PC-3 (cell line): ENCODE measurements at places on chromosomes 16 and 17. TPM values are rescaled to one million over a fixed set of nuclear protein-coding genes. Genes with fewer than 3 reads are reported as not detected.

CDRT15L2 gene
- total RNA-seq, result not detected in 2 replicates

CLEC3A gene
- not detected in 2 replicates for total RNA-seq

ITPRIPL2 gene
- 21.6 and 31.5 TPM in 2 replicates for total RNA-seq

C1QTNF8 gene
- total RNA-seq, result not detected in 2 replicates

SYCE1L gene
- 0.46 and 1.7 TPM in 2 replicates for total RNA-seq

OTOA gene
- not detected in 2 replicates for total RNA-seq

CCL22 gene
- not detected in 2 replicates for total RNA-seq

SP6 gene
- total RNA-seq, result 3.1 and 3.9 TPM in 2 replicates

KRT15 gene
- total RNA-seq, result 121 and 144 TPM in 2 replicates

TBC1D3D gene
- total RNA-seq, result not detected in 2 replicates

SLC6A2 gene
- total RNA-seq, result not detected in 2 replicates

MT1F gene
- 15.2 and 27.3 TPM in 2 replicates for total RNA-seq

EFTUD2 gene
- 227 and 292 TPM in 2 replicates for total RNA-seq

ZNF597 gene
- total RNA-seq, result not detected in 2 replicates

- DNase-seq, result no peak
Observed at GRCh38 chr16:66058172-66058691, 308.3 kb upstream of the CDH5 start.

- no peak for DNase-seq
Observed at GRCh38 chr16:82400046-82400445, 226.7 kb upstream of the CDH13 start.

DNA sequence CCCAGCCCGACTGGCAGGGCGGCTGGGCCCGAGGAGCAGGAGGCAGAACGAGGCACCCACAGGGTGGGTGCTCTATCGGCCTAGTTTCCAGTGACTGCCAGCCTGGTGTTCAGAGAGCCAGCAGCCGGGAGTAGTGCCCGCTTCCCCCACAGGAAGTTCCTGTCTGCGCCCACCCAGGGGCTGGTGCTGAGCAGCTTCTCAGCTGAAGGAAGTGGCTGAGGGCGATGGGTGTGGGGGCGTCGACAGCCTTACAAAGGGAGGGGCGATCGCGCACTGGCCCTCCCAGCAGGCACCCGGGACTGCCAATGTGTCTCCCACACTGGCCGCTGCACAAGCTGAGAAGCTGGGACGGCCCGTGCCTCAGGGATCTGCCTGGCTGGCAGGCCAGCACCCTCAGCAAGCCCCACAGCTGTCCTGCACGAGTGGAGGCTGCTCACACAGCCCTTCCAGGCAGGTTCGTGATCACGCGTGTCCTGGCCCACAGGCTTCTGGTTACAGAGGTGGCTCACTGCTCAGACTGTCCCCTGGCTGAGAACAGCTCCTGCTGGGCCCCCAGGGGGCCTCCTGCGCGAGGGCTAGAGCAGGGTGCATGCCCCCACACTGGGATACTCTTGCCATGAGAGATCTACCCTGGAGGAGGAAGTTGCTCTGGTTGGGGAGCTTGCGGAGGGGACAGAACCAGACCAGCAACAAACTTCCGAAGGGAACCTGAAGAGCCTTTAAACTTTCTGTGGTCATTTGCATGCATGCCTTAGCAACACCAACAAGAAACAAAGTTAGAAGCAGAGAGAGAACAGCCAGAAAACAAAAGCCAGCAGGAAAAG is 2.5 kb downstream of the RNF166 start:
- DNase-seq, result no peak

DNA sequence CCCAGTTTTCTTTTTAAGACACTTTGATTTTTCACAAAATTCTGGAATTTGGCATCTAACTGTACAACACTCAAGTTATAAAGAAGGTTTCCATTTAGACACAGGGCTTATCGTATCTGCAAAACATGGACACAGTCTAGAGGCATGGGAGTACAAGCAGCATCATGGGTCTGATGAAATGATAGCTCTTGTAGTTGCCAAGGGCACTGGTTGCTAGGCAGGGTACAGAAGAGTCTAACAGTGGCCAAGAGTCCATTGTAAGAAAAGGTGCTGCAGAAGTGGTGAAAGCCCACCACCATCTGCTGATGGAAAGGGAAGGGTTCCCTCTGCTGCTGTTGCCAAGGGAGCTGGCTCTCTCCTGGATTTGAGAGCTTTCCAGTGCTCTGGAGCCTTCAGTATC is 20.8 kb downstream of the MYOCD start:
- no peak for DNase-seq

- no peak for DNase-seq
Observed at GRCh38 chr17:42849451-42850181, 1.4 kb upstream of the AOC3 start.

DNA sequence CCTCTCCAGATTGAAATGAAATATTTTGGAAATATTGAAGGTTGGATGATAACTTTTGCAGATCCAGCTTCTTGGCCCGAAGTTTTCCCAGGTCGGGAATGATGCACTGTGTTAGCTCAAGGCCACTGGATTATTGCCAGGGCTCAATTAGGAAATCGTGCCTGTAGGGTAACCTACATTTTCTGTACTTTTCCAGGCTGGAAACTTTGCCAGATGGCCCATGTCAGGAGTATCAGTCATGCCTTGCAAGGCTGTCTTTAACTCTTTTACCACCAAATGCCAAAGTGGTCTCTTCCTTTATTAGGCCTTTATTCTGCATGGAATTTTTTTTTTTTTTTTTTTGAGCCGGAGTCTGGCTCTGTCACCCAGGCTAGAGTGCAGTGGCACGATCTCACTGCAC is 8.9 kb upstream of the SEC14L1 start:
- DNase-seq, result peak; percentile 97

- no peak for DNase-seq
Observed at GRCh38 chr17:81065500-81065899, 30.5 kb downstream of the BAIAP2 start.

DNA sequence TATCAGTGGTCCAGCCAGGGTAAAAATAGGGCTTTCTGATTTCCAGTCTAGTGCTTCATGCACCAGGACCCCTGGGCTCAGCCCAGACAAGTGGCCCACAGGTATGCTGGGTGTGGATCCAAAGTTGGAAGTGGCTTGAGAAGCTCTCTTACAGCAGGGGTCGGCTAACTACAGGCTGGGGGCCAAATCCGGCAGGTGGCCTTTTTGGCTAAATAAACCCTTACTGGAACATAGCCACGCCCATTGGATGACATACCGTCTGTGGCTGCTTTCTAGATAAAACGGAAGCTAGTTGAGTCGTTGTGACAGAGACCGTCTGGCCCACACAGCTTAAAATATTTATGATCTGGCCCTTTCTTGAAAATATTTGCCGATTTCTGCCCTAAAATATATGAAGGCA is 119.0 kb upstream of the CDC42EP4 start:
- DNase-seq, result peak; percentile 50

GRCh38 chr16:85908889-85909589 is 10.1 kb downstream of the IRF8 start:
- no peak for DNase-seq

DNA sequence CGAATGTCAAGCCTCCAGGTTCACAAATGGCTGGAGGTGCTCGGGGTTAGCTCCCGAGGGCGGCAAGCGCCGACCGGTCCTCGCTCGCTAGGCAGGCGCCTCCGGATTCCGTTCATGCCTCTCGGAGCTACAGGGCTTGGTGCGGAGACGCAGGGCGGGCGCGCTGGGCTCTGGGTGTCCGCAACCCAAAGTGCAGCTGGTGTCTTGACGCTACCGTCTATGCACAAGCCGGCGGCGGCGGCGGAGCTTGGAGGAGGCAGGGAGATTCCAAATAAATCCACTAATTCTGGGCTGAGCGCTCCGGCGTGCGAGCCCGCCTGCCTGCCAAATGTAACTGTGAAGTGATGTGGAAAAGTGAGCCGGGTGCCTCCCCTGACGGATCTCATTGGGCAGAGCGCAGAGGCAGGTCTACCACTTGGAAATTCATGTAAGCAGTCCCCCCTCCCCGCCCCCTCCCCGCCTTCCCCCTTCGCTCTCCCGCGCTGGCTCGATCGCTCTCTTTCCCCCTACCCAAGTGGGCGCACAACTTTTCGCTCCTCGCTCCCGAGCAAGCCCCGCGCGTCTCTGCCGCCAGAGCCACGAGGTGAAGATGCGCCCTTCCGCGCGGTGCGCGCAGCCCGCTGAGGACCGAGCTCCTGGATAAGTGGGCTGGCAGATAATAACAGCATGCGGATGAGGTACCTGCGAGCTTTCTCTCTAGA is at the start of gene CDH8:
TSS of gene CDH8 (minus strand) at position 338 of the 701 bp plus-strand sequence. CDS start 15,035 bp downstream, outside the sequence.
- no peak for DNase-seq

DNA sequence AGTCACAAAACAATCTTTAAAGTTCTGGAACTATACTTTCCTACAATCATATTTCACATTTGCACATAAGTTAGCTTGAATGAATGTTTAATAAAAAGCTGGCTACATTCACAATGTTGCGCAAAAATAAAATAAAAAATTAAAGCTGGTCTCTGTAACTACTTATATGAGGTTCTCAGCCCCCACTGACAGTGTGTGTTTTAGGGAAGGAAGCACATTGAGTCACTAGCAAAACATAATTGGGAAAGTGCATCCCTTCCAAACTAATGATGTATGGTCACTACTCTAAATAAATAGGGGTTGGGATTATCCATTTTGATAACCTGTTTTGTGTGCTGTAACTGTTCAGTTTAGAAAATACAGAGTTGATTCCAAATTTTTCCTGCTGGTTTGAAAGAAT is 251.9 kb downstream of the IRX3 start:
- DNase-seq, result no peak

- DNase-seq, result no peak
Observed at GRCh38 chr17:64386412-64387144, 4.1 kb downstream of the PECAM1 start.

DNA sequence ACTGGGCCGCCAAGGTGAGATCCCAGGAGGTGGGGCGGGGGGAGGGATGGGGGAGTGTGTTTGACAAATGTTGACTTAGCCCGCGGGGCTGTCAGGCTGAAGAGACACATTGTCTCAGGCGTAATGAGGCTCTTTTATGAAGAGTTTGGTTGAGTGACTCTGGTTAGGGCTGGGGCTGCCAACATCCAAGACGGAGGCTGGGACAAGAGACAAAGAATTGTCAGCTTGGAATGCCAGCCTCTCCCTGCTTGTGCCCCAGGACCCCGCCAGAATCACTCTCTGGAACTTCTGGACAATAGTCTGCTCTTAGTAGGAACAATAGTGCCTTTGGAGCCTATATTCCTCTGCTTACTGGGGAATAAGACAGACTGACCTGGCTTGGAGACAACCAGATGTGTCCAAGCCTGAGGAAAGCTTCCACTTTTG is 24.0 kb downstream of the PCTP start:
- DNase-seq, result no peak

DNA sequence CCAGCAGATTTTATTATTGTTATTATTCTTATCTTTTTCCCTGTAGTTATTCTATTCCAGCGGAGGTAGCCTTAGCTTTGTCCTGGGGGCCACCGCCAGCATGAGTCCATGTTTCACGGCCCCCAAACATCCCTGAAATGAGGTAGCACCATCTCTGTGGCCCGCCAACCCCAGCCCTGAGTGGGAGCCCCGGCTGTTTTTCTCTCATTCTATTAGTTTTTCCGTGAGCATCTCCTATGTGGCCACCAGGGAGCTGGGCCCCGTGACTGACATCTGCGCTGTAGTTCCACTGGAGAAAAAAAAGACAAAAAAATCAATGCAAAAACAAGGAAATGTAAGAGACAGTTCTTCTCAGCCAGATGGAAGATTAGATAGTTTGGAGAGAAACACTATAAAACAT is 43.5 kb upstream of the IL34 start:
- DNase-seq, result no peak

GRCh38 chr17:61627658-61628057 is 36.6 kb upstream of the NACA2 start:
- no peak for DNase-seq

- no peak for DNase-seq
Observed at GRCh38 chr17:9987779-9988585, 82.9 kb upstream of the RCVRN start.

GRCh38 chr17:66567234-66568170 is 265.1 kb downstream of the PRKCA start:
- peak; percentile 99 for DNase-seq

DNA sequence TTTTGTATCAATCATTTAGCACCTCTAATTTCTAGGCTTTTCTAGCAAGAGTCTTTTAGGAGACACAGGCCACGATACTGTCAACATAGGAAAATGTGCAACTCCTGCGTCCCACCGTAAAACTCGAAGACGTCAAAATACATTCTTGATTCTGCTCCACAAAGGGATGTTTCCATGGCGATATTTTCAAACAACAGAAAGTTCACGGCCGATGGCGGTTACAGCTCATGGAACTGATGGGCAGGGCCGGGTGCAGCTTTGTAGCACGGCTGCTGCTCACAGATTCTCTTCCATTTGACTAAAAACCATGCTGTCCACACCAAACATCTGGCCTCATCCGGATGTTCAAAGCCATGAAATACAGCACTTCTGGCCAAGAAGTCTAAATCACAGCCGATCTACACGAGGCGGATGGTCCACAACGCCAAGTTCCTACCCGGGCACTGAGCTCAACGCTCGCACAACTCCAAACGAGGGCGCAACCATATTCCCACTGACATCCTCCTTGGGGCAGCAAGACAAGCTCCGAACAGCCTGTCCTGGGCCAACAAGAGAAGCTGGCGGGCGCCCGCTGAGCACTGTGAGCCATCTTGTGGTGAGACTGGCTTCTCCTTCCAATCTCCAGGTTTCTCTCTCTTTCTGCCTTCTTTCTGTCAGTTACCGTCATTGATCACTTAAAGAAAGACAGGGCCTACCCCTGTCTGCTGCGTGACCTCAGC is 79.8 kb downstream of the ZNF778 start:
- DNase-seq, result no peak

DNA sequence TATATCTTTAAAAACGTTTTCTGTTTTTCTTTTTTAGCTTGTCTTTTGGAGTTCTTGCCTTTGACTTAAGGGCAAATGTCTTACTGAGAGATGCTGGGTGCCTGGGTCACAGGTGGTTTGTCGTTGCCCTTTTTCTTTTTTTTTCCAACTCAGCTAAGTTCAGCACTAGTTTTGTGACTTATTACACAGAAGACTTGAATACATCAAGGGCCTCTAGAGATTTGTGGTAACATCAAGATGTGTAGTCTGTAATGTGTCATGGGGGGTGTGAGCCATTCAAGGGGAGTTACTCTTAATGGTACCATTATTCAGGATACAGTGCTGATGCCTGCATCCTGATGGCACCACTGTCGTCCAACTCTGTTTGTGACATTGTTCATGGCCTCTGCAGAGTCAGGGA is 95.1 kb downstream of the PRKCA start:
- DNase-seq, result no peak
